ENCODE measurements at places on chromosomes 7 and 10.
A peak's percentile ranks its signal among the peaks of the same experiment; 100 is the strongest.

DNA sequence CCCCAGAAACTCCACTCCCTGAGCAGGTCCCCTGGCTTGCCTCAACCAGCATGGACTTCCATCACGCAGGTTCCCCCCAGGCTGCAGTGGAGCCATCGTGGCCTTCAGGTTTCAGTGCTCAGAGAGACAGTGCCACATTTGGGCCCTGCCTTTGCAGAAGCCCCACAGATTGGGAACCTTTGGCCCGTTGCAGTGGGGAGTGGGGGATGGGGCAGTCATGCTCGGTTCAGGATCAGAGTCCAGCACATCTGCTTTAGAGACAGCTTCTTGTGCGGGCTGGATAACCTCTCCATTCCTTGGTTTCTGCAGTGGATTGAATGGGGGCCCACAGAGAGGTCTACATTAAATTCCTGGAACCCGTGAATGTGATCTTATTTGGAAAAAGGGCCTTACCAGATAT is 183.9 kb downstream of the EBF3 start:
- no peak for DNase-seq

GRCh38 chr10:114044247-114045135 is 825 bp downstream of the ADRB1 start:
- no peak for DNase-seq

DNA sequence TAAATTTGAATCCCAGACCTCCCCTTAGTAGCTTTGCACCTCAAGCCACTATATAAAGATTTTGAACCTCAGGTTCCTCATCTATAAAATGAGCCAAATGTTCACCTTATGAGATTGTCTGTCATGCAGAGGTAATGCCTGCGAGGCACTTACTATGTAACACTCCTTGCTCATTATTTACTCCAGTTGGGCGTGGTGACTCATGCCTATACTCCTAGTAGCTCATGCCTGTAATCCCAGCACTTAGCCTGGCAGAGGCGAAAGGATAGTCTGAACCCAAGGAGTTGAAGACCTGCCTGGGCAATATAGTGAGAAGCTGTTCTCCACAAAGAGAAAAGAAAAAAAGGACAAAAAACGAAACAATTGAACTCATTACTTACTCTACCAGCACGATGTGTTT is 82.2 kb downstream of the MDFIC start:
- DNase-seq, result peak; percentile 85

DNA sequence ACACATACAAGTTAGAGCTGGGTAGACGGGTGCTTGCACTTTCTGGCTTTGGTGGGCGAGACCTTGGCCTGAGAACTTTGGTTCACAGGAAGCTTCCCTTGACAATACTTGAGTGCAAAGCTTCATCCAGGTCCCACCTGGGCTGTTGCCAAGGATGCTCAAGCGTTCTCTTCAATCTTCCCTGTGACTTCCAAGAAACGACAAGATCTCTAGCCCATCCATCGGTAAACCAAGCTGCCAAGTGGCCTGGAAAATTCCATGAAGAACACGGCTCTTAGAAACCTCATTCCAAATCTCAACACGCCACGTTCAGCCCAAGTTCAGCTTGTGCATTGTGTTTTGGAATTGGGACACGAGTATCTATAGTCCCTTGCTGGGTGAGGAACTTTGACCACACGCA is 84.7 kb downstream of the CHST15 start:
- no peak for DNase-seq

- DNase-seq, result no peak
Measured at GRCh38 chr7:150999497-151000230, 8.8 kb downstream of the NOS3 start.

- no peak for DNase-seq
Measured at GRCh38 chr7:28054531-28055160, 125.9 kb downstream of the JAZF1 start.

Measured in PC-3 (cell line).